Glutamatergic neuron (in vitro differentiated cells): ENCODE measurements at places on chromosomes 3 and 15. TPM values are rescaled to one million over a fixed set of nuclear protein-coding genes. Genes with fewer than 3 reads are reported as not detected.

The LRRC31 gene
- not detected for total RNA-seq

The RPUSD2 gene
- 10.6 TPM for total RNA-seq

The CD96 gene
- total RNA-seq = not detected

The AGBL1 gene
- total RNA-seq = 0.76 TPM

The MUSTN1 gene
- 3.5 TPM for total RNA-seq

The ZNF860 gene
- not detected for total RNA-seq

The TMEM40 gene
- total RNA-seq = not detected

The KBTBD12 gene
- not detected for total RNA-seq

The TERC gene
- 6.4 TPM for total RNA-seq

The AHSG gene
- total RNA-seq = not detected

The FBXO40 gene
- total RNA-seq = not detected

DNA sequence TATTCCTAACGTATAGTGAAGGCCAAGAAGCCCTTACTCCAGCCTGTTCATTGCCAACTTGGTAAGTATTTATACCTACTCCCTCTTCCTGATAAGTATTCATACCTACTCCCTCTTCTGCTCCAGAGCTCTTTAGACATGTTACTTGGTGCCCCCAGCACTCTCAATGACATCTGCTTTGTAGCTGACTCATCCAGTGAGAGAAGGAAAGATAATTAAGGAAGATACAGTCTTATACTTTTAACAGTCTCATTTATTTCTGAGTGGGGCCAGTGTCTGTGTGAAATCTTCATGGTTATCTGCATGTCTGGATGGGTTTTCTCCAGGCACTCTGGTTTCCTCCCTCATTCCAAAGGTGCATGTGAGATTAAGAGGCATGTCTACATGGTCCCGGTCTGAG is 698.7 kb downstream of the FHIT start:
- no peak for DNase-seq

DNA sequence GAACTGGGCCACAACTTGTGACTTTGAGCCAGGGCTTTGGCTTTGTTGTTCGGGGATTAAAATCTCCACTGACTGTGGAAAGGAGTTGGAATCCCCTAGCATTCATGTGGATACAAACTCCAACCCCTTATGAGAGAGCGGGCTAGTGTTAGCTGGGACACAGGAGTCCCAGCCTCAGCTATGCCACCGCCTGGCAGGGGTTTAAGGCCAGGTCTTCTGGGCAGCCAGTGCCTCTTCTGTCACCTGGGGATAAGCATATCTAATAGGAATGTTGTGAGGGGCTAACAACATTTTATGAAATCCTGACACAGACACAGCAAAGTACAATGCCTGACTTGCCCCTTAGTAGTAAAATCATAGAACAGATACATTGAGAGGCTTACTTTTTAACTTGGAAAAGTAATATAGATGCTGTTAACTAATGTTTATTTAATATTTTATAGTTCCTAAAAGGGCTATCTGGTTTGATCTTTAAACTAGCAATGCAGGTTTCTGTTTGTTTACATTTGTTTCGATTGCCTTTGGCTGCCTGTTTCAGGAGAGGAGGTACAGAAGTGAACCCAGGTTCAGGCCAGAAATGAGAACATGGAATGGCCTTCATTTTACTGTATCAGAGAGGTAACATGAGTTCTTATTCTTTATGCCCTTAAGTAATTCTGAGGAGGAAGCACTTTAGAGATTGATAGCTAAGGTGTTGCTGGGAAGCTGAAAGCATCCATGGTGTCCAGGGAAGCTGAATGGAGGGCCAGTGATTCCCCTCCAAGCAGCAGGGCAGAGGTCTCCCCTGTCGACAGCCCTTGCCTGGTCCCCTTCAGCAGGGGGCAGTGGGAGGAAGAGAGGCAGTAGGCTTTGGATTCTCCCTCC is 8.7 kb downstream of the GPR160 start:
- DNase-seq = no peak

- no peak for DNase-seq
These were observed 12.3 kb upstream of the CLDN16 start for GRCh38 chr3:190375671-190376070.

- DNase-seq = no peak
These were observed 77.0 kb upstream of the RBMS3 start for GRCh38 chr3:29203851-29204250.

DNA sequence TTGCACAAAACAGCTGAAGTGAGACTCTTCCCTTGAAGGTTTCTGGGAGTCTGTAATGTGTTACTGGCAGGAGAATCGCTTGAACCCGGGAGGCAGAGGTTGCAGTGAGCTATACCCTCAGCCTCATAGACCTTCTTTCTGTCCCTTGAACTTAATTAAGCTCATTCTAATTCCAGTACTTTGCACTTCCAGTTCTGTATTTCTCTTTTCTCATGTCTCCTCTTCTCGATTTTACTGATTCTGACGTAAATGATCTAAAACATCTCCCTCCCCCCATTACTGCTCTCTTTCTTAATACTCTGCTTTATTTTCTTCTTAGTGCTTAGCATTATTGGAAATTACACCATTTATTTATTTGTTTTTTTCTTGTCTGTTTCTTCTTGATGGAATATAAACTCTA is 165.4 kb upstream of the P2RY1 start:
- no peak for DNase-seq

DNA sequence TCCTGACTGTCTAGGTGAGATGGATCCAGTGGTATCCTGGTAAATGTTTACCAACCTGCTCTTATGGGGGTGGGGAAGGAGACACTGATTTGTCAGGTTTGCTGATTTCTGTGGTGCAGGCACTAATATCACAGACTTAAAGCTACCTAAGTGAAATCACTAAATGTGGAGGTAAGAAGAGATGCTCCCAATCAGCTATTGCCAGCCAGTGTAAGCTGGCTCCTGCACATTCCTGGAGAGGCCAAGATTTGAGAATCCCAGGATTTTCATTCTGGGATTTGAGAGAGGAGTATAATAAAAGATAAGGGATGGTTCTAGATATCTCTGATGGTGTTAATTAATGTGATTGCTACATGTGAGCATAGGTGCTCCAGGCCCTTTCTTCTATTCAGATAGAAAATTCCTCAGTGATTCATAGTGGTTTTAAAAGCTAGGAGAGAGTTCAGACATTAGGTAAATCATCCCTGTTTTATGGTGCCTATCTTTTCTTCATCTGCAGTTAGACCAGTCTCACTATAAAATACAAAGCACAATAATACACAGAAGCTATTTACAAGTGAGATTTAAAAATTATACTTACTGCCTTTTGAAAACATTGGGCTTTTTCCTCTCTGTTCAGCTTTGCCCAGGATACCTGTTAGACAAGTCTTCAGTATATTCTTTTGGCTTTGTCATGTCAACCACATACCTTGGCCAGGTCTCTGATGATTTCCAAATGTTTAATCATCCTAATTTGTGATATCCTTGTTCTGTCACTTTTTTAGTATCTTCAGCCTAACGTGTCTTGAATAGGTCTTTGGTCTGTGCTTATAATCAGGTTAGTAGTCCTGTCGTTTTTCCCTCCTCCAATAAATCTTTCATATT is 90.9 kb downstream of the MBNL1 start:
- no peak for DNase-seq

GRCh38 chr3:11996480-11996879 is 7.7 kb upstream of the SYN2 start:
- no peak for DNase-seq

DNA sequence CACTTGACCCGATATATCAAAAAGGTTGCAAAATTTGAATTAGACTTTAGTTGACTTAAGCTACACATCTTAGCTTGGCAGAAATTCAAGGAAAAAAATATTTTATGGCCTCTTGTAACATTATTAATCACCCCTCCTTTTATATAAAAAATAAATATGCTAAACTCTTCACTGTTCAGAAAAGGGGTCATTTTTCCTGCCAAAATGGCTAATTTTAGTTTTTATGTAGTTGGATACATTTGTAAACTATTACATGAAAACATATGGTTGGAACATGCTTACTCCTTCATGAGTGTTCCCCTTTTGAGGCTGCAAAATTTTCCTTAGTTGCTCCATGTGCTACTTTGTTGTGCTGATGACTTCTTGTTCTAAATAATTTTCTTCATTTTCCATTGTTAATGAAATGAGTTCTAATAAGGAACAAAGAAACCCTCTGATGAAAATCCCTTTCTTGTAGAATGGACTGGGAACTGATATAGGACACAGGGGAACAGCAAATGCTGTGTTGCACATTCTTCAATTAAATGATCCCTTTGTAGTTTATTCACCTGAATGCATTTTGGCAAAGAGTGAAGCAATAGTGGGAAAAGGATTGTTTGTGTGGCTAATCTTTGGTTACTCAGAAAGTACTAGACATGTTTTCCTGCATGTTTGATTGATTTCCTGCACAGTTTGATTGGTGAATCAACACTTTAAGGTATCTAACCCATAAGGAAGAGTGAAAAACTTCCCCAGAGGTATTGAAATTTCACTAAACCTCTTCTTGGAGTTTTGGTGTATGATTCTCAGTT is 349.3 kb downstream of the TIGIT start:
- DNase-seq = no peak

DNA sequence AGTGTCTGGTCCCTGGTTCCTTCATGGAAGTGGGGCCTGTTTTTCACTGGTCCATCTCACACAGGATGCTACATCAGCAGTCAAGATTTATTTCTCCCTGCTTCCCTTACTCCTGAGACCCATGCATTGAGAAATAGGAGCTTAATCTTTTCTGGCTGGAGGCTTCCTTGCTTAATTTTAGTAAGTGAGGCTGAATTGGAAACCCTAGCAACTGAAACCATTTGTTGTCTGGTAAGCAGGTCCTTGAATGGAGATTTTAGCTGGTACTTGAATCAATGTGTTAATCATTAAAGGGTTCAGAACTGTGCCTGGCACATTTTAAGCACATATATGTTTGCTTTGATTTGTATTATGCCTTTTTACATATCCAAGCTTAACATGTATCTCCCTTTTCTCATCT is 20.2 kb upstream of the MEF2A start:
- no peak for DNase-seq

DNA sequence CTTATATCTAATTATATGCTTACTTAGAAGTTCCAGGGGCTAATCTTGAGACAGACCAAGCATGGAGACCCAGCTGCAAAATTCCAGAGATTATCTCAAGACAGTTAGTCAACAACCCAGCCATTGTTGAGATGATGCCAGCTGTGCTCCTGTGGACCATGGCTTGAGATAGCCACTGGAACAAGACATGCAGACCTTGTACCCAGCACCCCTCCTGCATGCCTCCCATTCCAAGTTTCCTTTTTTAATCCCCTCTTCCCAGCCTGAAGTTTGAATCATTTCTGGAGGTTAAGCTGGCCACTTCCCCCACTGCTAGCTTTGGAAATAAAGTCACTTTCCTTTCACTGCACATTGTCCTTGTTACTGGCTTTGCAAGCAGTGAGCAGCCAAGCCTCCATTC is 53.8 kb downstream of the IMPG2 start:
- DNase-seq = no peak

DNA sequence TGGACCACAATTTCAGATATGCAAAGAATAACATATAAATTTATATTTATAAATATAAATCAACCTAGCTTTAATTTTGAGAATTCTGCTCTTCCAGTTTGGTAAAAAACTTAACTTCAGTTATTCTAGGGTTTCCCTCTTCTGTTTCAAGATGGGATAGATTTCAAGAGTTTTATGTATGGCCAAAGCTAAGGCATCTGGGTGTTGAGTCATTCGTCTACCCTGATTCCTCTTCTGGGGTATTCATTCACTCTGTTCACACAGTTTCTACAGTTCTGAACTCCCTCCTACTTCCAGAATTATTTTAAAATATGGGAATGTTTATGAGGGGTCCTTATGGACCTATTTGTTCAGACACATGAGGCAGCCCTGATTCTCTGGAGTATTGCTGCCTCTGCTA is 4.2 kb upstream of the FGF7 start:
- DNase-seq = no peak

DNA sequence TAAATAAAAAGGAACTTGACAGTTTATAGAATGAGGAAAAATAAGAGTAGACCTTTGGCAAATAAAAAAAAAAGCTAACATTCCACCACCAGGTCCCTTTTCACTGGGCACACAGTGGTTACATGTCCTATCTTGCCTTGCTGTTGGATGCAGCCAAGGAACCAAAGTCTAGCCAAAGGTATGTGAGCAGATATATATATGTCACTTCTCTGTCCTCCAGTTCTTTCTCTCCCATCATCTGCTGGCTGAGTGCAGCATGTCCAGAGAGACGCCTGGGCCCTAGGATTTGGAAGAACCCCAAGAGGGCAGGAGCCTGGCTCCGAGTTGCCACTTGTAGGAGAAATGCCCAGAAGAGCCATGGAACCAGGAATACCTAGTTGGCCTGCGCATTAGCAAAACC is 104.7 kb downstream of the SERPINI1 start:
- DNase-seq = no peak

GRCh38 chr3:50340448-50341329 is at the start of gene RASSF1:
Gene RASSF1 (minus strand): TSS chr3:50340836. CDS start chr3:50340805, 31 bp downstream.
- DNase-seq = no peak

DNA sequence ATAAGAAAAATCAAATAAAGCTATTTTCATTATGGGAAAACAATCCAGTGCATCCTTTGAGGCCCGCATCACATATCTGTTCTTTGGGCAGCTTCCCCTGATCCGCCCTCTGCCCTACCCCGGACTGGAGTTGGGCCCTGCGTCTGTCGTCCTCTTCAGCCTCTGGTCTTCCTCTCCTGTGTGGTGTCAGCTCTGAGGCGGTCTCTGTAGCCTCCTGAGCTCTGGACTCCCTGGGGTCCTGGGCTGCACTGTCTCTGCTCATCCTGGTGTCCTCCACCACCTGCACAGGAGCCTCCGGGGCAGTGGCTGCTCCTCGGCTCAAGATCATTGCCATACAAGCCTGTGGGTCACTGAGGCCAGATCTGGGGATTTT is 7.4 kb upstream of the SNX22 start:
- DNase-seq = no peak

DNA sequence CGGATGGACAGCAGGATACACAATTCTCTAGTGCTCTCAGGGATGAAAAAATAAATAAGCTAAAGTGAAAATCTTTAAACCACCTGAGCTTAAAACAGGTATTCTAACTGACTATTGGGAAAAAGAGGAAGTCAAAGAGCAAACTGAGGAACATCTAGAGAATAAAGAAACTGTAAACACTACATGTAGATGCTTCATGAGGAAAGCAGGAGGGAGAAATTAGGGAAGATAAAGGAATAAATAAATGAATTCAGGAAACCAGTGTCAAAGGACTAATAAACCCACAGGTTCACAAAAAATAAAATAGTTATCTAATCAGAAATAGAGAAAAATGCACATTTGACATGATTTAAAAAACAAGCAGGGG is 525 bp upstream of the MCCC1 start:
- DNase-seq = no peak

DNA sequence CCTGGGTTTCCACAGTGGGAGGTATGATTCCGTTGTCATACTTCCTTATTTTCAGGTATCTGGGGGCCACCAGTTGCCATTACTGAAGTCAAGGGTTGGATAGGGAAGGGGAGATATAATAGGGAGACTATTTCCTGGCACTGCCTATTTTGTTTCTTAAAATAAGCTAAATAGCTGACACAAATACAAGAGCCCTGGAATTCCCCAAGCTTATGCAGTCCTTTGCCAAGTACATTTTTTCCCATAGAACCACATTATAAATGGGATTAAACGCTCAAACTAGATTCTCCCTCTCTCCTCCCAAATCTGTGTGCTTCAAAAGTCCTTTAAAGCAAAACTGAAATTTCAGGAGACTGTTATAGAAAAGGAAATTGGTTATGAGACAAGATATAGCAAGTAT is 68.7 kb downstream of the AP4E1 start:
- no peak for DNase-seq
